ENCODE measurements at places on chromosomes 4 and X.

DNA sequence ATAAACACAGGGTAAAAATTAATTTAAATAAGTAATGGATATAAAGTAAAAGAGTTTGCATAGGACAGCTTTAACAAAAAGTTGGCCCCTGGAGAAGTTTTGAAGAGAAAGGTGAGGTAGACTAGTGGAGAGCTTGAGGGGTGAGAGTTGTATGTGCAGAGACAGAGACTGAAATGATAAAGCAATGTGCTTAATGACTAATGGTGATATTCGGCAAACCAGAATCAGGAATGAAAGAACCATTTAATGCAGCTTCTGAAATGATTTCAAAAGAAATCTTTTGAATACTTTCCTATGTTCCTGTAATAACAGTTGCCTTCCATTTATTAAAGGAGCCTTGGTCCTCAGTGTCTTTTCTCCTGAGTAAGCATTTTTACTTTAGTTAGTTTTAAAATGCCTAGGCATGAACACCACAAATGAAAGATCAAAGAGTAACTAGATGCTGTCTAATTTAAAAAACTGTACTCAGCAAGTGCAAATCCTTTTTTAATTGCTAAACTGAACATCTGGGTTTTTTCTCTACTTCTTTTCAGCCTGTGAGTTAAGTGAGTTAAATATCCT is 28.5 kb downstream of the CAMK2D start:
- peak; percentile 15 for DNase-seq

DNA sequence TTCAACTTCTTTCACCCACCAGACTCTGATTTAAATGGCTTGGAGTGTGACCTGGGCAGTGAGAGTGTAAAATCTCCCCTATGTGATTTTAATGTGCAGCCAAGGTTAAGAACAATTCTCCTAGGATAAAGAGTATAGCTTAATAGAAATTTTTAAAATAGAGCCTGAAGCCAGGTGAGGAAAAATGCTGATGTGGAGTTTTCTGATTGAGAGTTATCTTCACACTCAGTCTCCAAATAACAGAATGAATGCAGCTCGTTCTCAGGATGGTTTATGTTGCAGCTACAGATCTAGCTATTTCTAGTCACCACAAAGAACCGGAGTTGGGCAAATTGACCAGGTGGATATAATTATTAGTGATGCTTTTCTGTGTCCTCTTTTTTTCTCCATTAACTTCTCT is 70.7 kb downstream of the MOSPD2 start:
- no peak for DNase-seq

DNA sequence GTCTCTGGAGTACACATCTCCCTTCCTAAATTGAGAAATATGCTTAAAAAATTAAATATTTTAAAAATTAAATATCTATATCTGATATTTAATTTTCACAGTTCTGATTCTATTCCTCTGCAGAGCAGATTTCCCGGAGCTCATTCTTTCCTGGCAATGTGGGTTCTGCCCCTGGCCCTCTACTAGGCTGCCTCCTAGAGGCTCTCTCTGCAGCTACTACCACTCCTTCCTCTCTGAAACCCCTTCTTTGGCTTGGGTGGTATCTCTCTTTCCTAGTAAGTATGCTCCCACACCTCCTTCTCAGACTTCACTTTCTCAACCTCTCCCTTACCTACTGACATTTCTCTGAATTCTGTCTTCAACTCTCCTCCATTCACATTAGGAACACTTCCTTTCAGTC is 45.3 kb downstream of the RPGR start:
- DNase-seq: peak; percentile 37

DNA sequence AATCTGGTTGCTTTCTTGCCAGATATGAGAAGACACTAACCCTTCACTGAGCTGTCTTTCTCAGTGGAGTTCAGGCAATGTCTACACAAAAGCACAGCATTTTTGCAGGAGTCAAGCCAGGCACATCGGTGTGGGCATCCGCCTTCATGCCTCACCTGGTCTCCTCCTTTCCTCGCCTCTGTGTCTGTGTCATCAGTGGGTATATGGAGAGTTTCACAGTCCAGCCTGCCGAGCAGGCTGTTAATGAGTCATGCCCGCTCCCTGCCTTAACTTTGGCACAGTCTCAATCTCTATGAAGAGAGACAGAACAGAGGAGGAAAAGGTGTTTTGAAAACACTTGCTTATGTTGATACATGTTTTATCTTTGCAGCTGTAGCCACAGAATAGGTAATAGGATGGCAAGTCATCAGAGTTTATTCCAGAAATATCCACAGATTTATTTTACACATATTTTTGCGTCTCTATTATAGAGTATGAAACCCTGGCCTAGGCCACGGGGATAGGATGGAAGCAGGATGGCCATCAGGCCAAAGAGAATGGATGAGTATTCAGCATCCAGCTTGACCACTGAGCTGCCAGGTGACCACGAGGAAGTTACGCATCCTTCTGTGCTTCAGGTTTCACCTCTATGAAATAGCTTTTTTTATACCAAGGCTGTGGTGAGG is 32.8 kb upstream of the MAML3 start:
- peak; percentile 87 for DNase-seq

- peak; percentile 28 for DNase-seq
Observed at GRCh38 chr4:109703664-109704361, 568 bp upstream of the CASP6 start.

- no peak for DNase-seq
Observed at GRCh38 chrX:49243166-49243565, 7.9 kb downstream of the CCDC22 start.

DNA sequence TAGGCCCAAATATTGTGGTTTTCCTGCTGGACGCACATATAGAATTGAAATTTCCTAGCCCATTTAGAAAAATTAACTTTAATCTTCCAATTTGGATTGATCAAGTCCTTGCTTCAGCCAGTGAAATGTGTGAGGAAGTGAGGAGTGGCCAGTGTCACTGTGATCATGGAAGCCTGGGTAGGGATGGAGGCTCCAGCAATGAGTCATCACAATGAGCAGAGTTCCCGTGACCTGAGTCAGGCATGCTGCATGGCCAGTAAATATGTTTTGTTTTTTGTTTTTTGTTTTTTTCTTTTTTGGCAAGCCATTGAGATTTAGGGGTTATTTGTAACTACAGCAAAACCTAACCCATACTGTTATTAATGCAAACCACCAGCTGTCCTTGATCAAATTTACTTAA is 52.1 kb downstream of the IDS start:
- DNase-seq: peak; percentile 76

GRCh38 chr4:73693811-73694210 is 46.6 kb upstream of the CXCL8 start:
- DNase-seq: no peak
